ENCODE measurements at places on chromosomes 1 and 21.

GRCh38 chr1:218462587-218462986 lies 117.5 kb downstream of the TGFB2 start:
- DNase-seq, result no peak

DNA sequence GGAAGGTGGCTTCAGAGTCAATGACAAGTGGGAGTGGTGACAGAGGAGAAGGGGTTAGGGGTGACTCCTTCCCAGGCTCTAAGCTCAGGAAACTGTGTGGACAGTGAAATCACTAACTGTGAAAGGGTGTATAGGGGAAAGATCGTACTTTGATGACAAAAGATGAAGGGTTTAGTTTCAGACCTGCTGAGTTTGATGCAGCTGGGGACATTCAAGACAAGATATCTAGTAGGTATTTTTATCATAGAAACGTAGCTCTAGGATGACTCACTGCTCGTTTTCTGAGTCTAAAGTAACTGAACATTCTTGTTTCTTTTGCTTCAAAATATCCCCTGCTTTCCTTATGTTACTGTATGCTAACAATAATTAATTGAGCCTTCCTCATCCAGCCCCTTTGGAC lies 149.0 kb downstream of the PCP4 start:
- DNase-seq, result no peak

DNA sequence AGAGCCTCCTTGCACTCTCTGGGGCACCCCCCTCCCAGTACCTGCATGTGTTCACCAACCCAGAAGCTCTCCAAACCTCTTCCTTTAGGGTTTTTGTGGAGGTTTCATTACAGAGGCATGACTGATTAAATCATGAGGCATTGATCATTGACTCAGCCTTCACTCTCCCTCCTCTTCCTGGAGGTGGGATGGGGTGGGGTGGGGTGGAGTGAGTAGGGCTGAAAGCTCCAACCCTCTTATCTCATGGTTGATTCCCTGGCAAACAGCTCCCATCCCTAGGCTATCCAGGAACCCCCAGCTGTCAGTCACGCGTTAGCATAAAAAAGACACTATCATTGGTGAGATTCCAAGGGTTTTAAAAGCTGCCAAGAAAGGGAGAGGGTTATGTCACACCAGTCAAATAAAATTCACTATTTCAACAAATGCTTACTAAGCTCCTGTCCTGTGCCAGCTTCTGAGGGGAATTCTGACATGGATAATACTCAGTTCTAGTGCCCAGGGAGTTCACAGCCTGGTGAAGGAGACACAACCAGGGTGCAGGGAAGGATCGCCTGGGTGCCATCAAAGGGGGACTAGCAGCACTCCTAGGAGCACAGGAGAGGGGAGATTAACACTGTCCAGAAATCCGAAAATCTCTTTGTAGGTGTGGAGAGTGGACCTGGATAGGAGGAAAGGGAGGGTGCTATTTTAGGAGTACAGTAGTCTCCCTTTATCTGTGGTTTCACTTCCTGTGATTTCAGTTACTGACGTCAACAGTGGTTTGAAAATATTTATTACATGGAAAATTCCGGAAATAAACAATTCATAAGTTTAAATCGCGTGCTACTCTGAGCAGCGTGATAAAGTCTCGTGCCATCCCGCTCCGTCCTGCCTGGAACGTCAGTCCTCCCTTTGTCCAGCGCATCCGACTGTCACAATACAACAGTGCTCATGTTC lies 6.8 kb upstream of the IL24 start:
- DNase-seq, result no peak

GRCh38 chr1:10324627-10325026 lies 74.2 kb upstream of the PGD start:
- DNase-seq, result no peak

DNA sequence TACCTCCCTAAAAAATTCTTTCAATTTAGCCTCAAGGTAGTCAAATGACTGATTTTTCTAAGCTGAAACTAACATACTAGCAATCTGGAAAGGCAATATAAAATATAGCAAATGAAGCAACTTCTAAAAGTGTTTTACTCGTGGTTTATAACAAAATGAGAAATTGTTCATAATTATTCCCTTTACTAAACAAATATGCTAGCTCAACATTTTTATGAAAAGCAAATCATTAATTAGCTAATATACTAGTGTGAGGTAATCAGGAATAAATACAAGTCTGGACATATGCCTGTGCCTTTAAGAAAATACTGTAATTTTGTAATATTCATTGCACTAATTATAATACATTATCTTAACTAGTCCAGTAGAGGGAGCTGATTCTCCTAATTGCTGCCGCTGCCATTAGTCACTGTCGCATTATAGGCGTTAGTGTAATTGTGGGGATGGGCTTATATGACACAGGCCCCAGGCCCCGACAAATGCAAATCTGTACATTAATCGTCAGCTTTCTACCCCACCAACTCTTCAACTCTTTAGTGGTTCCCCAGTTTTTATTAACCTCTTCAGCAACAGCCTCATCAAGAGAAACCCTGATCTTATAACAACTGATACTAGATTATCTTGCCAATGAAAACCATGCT lies 160.9 kb downstream of the GABPA start:
- no peak for DNase-seq

DNA sequence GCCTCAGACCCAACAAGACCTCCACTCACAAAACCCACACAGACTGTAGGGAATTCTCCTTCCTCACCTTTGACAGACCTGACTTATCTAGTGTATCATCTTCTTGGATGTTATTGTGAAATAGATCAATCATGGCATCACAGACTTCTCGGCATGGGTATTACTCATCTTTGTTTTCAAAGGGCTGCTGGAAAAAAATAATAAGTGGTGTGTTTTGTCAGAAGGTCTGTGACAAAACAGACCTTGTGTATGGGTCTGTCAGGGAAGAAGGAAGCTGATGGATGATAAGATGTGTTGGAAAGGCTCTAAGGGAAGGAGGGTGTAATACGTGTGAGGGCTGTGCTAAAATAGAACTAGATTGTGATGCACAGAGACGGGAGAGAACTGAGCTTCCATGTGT lies 13.9 kb upstream of the S100A7 start:
- no peak for DNase-seq

DNA sequence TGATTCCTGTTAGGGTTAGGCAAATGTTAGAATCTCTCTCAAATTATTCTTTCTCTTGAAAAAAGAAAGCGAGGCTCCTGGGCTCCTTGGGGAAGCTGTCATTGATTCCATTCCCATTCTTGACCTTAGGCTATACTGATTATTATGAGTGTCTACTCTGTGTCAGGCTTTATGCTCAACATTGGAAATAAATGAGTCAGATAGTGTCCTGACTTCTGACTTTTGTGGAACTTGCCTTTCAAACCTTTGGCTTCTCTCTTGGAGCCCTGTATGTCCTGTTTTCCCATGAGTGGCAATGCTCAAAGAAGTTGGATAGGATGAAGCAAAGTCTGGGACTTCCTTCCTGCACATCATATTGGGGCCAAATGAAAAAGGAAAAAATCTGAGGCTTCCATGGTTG lies 11.6 kb downstream of the AGO1 start:
- DNase-seq, result no peak

- no peak for DNase-seq
Measured at GRCh38 chr1:55916907-55917306, 662.5 kb downstream of the PLPP3 start.

- DNase-seq, result no peak
Measured at GRCh38 chr1:193520472-193520871, 334.1 kb upstream of the B3GALT2 start.

DNA sequence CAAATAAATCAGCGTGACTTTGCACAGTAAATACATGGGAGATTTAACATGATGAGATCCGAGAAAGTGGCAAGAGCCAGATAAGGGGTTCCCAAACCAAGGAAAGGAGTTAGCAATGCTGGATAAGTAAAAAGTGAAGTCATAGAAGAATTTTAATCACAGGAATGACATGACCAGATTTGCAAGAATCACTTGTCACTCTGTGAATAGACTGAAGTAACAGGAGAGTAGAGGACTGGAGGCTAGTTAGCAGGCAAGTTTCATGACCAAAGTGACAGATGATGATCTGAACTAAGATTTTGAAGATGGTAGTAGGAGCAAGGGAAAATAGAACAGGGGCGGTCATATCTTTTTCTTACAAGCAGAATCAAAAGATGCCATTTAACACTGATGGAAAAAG lies 8.4 kb downstream of the CFH start:
- no peak for DNase-seq

GRCh38 chr1:41245659-41246058 lies 3.6 kb upstream of the SCMH1 start:
- DNase-seq, result no peak

- DNase-seq, result no peak
Measured at GRCh38 chr21:34864370-34865149, 184.5 kb downstream of the RUNX1 start.

DNA sequence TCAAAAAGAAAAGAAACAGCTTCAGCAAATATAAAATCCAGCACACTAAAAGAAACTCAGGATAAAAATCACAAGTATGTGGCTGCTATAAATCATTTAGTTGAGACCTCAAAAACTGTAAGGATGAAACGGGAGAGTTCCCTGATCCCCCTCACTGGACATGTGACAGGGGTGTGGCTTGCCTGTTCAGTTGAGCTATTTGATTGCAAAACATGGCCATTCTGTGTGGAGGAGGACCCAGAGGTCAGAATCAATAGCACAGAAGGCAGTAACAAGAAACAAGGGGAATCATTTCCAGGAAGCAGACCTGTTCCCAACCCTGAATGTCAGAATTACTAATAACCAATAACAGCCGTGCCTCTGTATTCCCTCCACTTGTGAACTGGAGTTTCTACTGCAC lies 27.9 kb downstream of the RBM11 start:
- DNase-seq, result no peak

GRCh38 chr1:37034121-37035013 lies at the start of gene GRIK3:
GRIK3 (minus strand) TSS chr1:37034515; CDS start chr1:37034108, 407 bp downstream.
- no peak for DNase-seq

DNA sequence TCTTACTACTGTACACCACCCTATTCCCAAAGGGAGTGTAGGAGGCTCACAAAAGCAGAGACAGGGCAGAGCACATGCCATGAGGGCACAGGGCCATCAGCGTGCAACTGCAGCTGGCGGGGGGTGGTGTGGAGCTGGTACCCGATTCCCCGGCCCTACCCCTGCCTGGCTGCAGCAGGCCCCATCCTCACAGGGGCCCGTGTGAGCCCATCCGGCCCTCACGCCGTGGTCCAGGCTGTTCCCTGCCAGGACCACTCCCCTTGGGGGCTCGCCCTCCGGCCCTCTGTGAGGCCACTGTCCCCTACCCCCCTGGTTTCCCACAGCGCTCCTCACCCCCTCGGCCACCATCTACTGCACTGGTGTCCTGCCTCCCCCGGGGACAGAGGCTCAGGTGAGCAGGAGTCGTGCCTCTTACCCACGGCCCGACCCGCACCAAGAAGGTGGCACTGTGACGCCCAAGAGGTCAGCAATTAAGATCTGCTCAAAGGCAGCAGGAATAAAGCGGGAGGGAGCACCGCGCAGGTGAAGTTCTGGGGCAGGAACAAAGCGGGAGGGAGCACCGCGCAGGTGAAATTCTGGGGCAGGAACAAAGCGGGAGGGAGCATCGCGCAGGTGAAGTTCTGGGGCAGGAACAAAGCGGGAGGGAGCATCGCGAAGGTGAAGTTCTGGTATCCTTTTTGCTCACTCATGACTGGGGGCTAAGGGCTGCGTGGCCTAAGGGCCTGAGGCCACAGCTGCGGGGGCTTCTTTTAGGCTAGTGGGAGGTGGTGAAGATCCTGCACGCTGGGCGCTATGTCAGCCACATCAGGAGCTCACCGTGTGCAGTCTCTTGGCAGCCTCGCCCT lies 3.9 kb downstream of the POFUT2 start:
- no peak for DNase-seq

- DNase-seq, result no peak
Measured at GRCh38 chr1:187390215-187390818, 561.6 kb downstream of the PLA2G4A start.

- DNase-seq, result no peak
Measured at GRCh38 chr1:42815941-42816584, 859 bp upstream of the ERMAP start.

GRCh38 chr1:119952496-119952895 lies 56.2 kb upstream of the ADAM30 start:
- DNase-seq, result no peak

- DNase-seq, result no peak
Measured at GRCh38 chr1:5721634-5722215, 270.5 kb downstream of the NPHP4 start.

- no peak for DNase-seq
Measured at GRCh38 chr1:50985094-50985493, 15.0 kb downstream of the CDKN2C start.

- no peak for DNase-seq
Measured at GRCh38 chr1:151711044-151711800, 5.4 kb downstream of the CELF3 start.

GRCh38 chr1:198437332-198437731 lies 103.1 kb downstream of the ATP6V1G3 start:
- no peak for DNase-seq

DNA sequence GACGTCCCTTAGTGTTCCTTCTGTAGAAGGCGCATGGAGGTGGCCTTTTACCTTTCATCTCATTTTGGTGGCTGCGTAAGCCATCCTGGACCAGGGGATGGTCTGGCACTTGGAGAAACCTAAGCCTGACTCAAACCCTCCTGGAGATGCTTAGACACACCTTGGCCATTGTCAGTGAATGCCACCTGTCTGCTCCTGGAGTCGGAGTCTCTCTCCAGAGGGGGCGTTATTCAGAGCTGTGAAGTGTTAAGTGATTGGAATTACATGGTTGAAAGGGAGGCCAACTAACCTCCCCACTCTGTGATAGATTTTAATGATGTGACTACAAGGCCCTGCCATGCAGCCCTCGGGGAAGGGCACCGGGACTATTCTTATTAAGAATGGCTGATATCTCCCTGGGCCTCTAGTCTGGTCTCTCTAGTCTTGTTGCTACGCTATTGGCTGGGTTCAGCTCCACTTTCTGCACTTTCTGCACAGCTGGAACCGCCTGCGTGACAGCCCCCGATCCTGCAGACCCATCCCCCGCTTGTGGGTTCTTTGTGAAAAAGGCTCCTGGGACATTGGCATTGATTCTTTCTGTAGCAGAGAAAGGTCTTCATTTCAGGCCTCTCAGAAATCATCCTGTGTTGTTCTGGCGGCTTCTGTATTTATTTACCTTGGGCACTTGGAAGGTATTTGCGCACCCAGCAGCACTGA lies 4.2 kb downstream of the RASSF5 start:
- DNase-seq, result no peak

GRCh38 chr1:227748496-227749182 lies 13.4 kb downstream of the SNAP47 start:
- DNase-seq, result no peak

- DNase-seq, result no peak
Measured at GRCh38 chr1:33433509-33434362, 2.8 kb upstream of the PHC2 start.

DNA sequence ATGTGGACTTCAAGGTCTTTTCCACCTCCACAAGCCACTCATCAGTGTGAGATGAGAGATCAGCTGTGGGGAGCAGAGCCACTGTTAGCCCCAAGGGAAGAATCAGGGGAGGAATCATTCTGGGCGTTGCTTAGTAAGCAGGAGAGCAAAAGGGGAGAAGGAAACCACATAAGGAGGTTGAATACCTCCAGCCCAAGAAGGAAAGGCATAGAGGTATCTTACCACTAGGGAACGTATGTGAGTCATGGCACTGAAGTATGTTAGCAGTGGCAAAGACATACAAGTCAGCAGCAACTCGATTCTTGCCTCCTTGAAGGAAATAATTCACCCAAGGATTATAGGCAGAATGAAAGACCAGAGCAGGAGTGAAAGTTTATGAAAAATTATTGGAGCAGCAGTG lies 31.6 kb upstream of the SLC5A9 start:
- DNase-seq, result no peak

- no peak for DNase-seq
Measured at GRCh38 chr1:44407430-44408211, 2.6 kb downstream of the RNF220 start.

GRCh38 chr1:235588916-235589515 lies 60.6 kb downstream of the GNG4 start:
- DNase-seq, result no peak

GRCh38 chr1:22412932-22413727 lies 38.5 kb upstream of the ZBTB40 start:
- DNase-seq, result no peak
